ENCODE measurements at places on chromosomes 11 and 22.

- DNase-seq, result no peak
Measured at GRCh38 chr11:112322173-112322790, 61.6 kb upstream of the PLET1 start.

DNA sequence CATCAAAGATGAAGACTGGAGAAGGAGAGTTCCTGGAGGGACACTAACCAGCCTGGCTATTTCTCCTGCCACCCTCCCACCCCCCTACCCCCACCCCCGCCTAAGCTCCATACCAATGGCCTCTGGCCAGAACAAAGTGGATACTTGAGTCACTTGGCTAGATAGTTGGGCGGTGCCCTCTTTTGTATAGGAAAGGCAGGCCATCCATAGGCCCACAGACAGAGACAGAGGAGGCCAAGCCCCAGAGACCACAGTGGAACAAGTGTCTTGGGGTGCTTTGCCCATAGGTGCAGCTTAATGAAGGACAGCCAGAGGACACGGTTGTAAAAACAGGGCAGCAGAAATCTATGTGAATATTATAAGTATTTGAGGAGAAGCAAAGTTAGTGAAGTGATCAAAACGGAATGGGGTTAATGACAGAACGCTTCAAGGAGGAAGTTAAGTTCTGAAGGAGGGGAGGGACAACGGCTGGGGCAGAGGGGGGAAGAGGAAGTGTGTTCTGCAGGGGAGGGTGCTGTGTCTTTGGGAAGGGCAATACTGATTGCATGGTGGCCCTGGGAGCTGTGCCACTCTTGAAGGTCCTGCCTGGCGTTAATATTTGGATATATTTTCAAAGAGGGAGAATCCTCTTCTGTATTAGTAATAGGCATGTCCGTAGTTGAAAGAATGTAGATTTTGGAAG, 32.7 kb downstream of the FLI1 start:
- peak; percentile 53 for DNase-seq

DNA sequence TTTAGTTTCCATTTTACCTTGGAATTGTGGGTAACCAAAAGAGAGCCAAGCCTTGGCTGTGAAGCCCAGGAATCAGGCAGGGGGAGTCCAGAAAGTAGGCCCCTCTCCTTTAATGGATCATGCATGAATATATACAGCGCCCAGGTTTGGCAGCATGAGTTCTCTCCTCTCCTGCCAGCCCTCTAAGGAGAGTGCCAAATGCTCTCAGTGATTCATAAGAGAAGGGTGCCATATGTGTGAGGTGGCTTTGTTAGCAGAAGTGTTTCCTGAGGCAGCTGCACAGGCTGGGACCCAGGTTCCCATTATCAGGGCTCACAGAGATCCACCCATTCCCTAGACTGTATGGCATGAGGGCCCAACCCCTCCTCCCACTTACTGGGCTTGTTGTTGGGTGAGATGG, 52.3 kb upstream of the SCUBE2 start:
- no peak for DNase-seq

- peak; percentile 57 for DNase-seq
Measured at GRCh38 chr22:46105494-46106278, 44.6 kb upstream of the PPARA start.
